ENCODE measurements at places on chromosomes 12 and 14.

- no peak for DNase-seq
Observed at GRCh38 chr12:53954694-53955035, at the start of gene HOXC12. Gene HOXC12 (plus strand): TSS chr12:53954903. CDS start chr12:53954930, 27 bp downstream.

- DNase-seq: no peak
Observed at GRCh38 chr14:101147848-101148247, 244.3 kb upstream of the RTL1 start.

GRCh38 chr14:47626151-47627035, 49.0 kb downstream of the MDGA2 start:
- no peak for DNase-seq

GRCh38 chr12:108853426-108853825, 4.0 kb downstream of the SSH1 start:
- DNase-seq: no peak

DNA sequence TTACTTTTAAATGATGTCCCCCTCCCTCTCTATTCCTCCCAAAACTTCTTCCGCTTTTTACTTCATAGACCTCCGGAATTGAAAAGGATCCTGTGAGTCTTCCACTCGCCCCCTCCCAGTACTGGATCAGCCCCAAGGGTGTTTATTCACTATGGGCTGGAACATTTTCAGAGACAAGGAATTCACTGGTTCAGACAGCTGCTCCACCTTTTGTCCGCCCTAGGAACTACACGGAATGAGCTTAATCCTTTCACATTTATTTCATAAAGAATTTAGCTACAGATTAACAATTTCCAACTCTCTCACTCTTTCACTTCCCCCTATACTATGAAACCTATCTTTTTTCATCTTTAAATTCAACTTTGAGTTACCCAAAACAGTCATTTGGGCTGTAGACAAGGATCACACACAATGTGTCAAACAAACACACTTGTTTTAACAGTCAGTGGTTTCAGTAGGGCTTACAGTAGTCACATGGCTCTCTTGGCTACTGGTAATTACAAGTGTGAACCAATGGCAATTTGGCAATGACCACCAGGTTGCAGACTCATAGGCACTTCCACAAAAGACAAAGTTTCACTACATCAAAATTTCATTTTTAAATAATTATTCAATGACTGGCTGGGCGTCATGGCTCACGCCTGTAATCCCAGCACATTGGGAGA, 20.6 kb downstream of the CNIH1 start:
- DNase-seq: no peak

DNA sequence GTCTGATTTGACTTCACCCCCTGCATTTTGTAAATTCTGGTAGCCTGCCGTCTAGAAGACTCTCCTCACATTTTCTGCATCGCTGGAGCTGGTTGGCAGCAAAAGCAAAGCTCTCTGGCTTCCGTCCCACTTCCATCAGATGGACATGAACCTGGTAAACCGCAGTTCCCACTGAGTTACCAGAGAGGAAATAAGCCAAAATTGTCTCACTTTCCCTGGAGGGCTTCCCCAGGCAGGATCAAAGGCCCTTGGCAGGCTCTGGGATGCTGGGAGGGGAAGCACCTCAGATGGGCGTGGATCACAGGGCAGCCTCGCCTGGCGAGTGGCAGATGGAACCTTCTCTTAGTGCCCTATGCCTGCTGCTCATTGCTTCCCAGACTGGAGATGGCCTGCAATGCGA, 243.5 kb downstream of the TMEM132C start:
- no peak for DNase-seq

DNA sequence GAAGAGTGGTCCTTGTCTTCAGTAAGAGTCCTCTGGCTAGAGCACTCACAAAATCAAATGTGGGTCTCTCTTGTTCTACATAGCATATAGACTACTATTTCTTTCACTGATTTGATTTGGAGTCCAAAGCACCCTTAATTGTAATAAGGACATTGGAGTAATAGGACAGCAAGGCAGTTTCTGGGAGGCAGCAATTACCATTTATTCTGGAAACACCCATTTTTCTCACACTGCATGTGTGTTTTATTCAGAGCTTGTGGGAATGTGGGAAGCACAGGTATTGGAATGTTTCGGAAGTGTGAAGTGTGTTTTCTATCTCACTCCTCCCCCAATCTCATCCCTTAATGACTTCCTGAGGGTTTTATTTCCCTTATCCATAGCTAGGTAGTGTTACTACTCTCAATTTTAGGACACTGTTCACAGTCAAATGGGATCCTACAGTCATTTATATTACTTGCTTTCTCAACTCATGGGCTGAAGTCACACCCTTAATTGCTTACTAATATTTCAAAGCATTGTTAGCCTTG, 20.2 kb downstream of the PCBP2 start:
- DNase-seq: no peak

- DNase-seq: no peak
Observed at GRCh38 chr14:59004012-59004411, 184.5 kb upstream of the DAAM1 start.

DNA sequence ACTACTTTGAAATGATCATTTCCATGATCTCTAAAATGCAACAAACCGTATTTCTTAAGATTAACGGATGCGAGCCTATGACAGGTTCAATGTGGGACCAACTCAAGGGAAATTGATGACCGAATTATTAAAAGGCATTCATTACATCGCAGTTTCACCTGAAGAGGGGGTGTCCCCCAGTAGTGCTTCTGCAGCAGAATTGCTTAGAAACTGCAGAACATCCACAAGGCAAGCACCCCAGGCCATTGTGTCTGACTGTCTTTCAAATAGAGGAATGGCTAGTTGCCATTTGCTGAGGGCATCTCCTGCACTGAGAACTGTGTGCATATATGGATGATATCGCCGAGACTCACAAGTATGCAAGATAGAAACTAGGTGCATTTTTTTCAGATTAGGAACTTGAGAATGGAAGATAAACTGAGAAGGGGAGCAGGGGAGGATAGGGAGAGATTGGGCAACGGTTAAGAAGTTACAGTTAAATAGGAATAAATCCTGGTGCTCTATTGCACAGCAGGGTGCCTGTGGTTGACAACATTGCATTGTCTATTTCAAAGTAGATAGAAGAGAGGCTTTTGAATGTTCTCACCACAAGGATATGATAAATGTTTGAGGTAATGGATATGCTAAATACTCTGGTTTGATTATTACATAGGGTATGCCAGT, 234.3 kb upstream of the PLEKHG7 start:
- DNase-seq: no peak
